ENCODE measurements at places on chromosomes 3 and 15. TPM values are rescaled to one million over a fixed set of nuclear protein-coding genes. Genes with fewer than 3 reads are reported as not detected.

DNA sequence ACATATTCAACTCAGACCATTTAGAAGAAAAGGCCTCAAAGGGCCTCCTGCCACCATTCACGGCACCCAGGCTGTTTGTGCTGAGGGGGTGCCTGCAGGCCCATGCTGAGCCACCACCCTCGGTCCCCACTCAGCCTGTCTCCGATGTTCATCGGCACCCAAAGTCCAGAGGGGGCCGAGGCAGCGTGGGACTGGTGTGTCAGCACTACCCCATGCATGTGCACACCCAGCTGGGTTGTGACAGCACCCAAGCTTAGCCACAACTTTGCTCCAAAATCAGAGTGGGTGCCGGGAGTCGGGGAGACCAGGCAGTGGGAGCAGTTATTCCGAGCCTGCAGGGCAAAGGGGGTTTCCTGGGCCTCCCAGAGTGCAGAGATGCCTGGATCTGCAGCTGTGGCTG, 508.5 kb upstream of the ZNF717 start:
- H3K4me1 ChIP-seq, result no peaks in the 10 kb centered on the region
- DNase-seq, result no peak
- H3K36me3 ChIP-seq, result no peaks in the 10 kb centered on the region
- H3K4me3 ChIP-seq, result no peak overlapping the region
- H3K27ac ChIP-seq, result no peak overlapping the region

- peaks cover 62% of the 10 kb centered on the region for H3K36me3 ChIP-seq
- H3K27ac ChIP-seq, result no peak overlapping the region
- H3K4me1 ChIP-seq, result no peaks in the 10 kb centered on the region
- no peak overlapping the region for H3K4me3 ChIP-seq
Observed at GRCh38 chr3:57910990-57911389, 97.2 kb upstream of the FLNB start.

GRCh38 chr3:129838086-129838485, 55.4 kb downstream of the TMCC1 start:
- H3K27me3 ChIP-seq, result no peaks in the 10 kb centered on the region
- no peak overlapping the region for H3K27ac ChIP-seq
- H3K4me3 ChIP-seq, result no peak overlapping the region
- H3K36me3 ChIP-seq, result peaks cover 15% of the 10 kb centered on the region
- no peaks in the 10 kb centered on the region for H3K4me1 ChIP-seq
- DNase-seq, result no peak

DNA sequence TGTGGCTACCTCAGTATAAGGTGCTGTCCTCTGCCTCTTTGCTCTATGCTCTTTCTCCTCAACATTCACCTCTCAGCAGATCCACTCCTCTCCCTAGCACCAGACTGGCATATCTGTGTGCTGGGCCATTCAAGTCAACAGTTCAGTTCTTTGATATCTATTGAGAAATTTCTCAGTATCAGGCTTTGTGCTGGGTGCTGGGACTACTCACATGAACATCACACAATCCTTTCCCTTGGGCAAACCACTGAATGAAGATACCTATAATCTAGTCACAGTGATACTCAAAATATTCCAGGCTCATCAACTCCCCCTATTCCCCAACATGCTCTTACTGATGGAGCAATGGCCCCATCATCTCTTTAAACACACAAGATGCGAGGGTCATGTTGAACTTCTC, 120.8 kb downstream of the RPL22L1 start:
- no peaks in the 10 kb centered on the region for H3K36me3 ChIP-seq
- H3K27me3 ChIP-seq, result peaks cover 41% of the 10 kb centered on the region
- no peak for DNase-seq
- no peak overlapping the region for H3K4me3 ChIP-seq

- no peak overlapping the region for H3K27ac ChIP-seq
- peaks cover 8% of the 10 kb centered on the region for H3K4me1 ChIP-seq
- peaks cover 55% of the 10 kb centered on the region for H3K27me3 ChIP-seq
- H3K36me3 ChIP-seq, result no peaks in the 10 kb centered on the region
- no peak overlapping the region for H3K4me3 ChIP-seq
Observed at GRCh38 chr15:83282776-83283137, 1.7 kb downstream of the BNC1 start.

The LMLN gene
- 4.1 TPM for total RNA-seq

The ZMYND10 gene
- total RNA-seq, result 0.64 TPM

The TMEM207 gene
- total RNA-seq, result not detected

The KNG1 gene
- not detected for total RNA-seq

The ZNF35 gene
- total RNA-seq, result 13.9 TPM
